ENCODE measurements at places on chromosomes 16 and 17.
A peak's percentile ranks its signal among the peaks of the same experiment; 100 is the strongest.

GRCh38 chr16:1762196-1762878 is 9.0 kb downstream of the NME3 start:
- no peak overlapping the region for H3K4me3 ChIP-seq
- DNase-seq = no peak
- H3K36me3 ChIP-seq = peaks cover 33% of the 10 kb centered on the region
- no peak overlapping the region for H3K27ac ChIP-seq

DNA sequence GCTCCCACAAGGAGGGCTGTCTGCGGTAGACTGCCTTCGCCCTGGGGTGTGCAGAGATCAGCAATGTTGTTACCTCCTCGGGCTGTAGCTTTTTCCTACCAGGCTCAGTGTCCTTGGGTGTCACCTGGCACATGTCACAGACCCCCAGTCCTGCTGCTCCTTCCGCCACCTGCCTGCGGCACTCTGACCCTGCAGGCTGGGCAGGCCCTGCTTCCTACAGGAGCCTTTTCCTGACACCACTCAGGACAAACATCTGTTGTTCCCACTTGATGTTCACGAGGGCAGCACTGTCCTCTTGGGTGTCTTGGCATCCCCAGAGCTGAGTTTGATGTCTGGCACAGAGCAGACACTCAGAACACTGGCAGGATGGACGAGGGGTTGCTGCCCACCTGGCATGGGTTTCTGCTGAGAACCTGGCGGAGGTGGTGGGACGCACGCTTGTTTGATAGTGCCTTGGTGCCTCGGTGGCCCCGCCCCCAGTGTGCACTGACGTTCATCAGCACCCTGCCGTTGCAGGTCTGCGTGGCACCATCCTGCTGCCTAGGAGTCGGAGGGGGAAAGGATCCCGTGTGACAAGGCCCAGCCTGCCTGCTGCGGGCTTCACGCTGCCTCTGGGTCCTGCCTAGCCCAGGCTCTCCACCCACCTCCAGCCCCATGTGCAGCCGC is 26.7 kb upstream of the NUDT16L1 start:
- DNase-seq = no peak
- H3K27ac ChIP-seq = no peak overlapping the region
- peaks cover 2% of the 10 kb centered on the region for H3K27me3 ChIP-seq
- no peaks in the 10 kb centered on the region for H3K4me1 ChIP-seq
- H3K36me3 ChIP-seq = peaks cover 93% of the 10 kb centered on the region
- H3K4me3 ChIP-seq = peak overlapping the region; percentile 14

DNA sequence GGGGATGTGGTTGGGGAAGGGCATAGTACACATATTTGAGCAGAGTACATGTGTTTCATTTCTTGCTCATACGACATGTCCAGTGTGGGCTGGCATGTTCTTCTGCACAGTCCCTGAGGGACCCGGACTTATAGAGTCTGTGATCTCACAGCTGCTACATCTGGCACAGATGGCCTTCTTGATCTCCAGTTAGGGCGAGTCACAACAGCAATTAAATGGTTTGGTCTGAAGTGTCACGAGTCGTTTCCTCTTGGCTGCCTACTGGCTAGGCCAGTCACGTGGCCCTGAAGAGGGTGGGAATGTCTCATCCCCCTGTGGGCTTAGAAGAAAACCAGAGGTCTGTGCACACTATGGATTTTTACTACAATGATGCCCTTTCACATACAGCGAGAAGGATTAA is 443.6 kb downstream of the WWOX start:
- DNase-seq = no peak
- no peak overlapping the region for H3K27ac ChIP-seq
- no peak overlapping the region for H3K4me3 ChIP-seq
- no peaks in the 10 kb centered on the region for H3K27me3 ChIP-seq

GRCh38 chr17:48663134-48663924 is 37.2 kb upstream of the HOXB9 start:
- H3K27me3 ChIP-seq = peaks cover 1% of the 10 kb centered on the region
- no peaks in the 10 kb centered on the region for H3K4me1 ChIP-seq
- no peak overlapping the region for H3K4me3 ChIP-seq
- no peak for DNase-seq
- H3K36me3 ChIP-seq = no peaks in the 10 kb centered on the region

DNA sequence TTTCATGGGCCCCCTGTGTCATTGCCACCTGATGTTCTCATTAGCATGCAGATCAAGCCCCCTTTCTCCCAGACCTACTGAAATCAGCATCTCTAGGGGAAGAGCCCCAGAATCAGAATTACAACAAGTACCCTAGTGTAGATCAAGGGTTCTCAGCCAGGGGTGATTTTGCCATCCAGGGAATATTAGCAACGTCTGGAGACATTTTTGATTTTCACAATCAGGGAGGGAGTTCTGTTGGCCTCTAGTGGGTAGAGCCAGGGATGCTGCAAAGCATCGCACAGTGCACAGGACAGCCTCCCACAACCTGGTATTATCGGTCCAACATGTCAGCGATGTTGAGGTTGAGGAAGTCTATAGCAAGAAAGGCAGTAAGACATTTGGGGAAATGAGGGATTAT is 7.3 kb downstream of the AMZ2 start:
- H3K27me3 ChIP-seq = no peaks in the 10 kb centered on the region
- DNase-seq = no peak

DNA sequence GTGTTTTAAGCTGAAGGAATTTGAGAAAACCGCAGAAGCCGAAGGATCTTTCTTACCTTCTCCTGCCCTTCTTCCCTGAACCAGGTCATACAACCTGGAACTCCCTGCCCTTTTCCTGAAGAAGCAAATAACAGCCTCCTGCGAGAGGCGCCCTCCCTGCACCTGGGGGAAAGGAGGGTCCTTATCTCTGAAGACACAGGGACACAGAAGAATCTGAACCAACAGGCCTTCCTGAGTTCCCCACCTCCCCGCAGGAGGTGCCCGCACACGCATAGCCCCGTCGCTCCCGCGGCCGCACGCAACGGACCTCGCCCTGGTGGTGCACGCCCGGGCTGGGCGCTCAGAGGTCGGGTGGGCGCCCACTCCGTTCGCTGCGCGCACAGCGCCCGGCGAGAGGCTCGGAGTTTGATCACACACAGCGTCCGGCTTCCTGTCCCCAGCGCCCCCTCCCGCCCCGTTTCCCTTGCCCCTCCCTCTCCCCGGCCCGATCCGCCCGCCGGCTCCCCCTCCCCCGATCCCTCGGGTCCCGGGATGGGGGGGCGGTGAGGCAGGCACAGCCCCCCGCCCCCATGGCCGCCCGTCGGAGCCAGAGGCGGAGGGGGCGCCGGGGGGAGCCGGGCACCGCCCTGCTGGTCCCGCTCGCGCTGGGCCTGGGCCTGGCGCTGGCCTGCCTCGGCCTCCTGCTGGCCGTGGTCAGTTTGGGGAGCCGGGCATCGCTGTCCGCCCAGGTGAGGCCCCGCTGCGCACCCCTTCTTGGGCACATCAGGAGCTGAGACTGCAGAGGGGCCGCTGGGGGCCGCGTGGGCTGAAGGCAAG is at the start of gene TNFSF12:
Gene TNFSF12, plus strand, starts transcription at position 474 of the 816 bp plus-strand sequence. Its CDS starts 96 bp downstream, at position 570.
- H3K4me1 ChIP-seq = peaks cover 4% of the 10 kb centered on the region
- H3K27ac ChIP-seq = no peak within 1 kb of the TSS
- H3K27me3 ChIP-seq = peaks cover 10% of the 10 kb centered on the region
- DNase-seq = no peak
- H3K4me3 ChIP-seq = peak within 1 kb of the TSS; percentile 51
- H3K36me3 ChIP-seq = no peaks in the 10 kb centered on the region

DNA sequence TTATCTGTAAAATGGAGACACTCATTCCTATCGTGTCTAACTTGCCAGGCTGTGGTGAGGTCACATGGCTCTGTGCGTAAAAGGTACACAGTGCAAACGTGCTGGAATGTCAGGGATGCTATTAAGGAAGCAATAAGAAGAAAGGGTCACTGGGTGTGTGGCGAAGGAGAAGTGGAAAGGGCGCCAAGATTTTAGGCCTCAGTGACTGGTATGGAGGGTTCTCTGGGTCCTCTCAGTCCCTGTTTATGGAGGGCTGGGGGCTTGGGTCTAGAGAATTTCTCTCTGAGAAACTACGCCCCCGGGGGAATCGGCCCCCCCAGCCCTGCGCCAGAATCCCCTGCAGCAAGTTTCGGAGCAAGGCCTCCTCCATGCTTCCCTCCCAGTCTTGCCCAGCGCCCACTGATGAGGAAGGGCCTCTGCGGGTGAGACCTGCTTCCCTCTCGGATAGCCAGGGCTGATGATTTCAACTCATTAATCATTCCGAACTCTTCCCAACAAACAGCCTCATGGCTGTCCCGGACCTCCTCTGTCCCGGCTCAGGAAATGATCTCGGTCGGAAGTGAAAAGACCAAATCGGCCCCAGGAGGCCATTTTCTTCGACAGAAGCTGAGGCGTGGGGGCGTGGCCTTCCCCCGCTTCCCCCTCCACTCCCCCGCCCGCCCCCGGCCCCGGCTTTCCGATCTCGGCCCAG is 1.2 kb upstream of the HEXIM1 start:
- H3K4me1 ChIP-seq = peaks cover 19% of the 10 kb centered on the region
- no peaks in the 10 kb centered on the region for H3K27me3 ChIP-seq
- peak; percentile 80 for DNase-seq

DNA sequence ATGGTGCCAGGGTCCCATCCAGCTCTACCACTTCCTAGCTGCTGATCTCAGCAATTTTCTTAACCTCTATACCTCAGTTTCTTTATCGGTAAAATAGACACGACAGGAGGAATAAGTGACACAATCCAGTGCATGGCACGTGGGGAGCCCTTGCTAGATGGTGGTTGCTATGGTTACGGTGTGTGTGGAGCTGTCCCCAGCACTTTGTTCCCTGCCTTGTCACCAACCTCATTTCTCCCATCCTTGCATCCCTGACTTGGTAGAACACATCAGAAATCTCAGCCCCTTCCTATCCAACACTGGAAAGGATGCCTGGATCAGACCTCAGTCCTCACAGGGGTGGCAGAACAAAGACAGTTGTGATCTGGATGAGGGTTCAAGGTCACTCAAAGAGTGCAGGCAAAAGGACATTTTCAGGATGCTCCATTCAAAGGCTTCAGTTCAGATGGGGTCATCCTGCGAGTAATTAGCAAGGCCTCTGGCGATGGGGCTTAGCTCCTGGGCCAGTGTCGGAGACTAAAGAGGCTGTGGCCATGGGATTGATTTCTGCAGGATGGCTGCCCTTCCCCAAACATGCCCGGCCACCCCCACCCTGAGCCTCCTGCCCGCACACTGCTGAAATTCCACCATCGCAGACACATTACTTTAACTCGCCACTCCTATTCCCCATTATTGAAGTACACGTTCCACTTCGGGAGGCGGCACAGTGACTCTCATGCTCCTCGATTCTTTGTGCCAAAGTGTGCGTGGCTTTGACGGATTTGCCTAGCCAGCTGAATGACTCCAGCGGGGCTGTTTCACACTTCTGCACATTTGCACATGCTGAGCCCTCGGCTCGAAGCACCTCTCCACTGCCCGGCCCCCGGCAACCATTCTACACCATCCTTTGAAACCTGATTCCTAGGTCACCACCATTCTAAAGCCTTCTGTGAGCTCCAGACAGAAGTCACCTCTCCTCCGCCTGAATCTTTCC is 40.3 kb downstream of the WNT3 start:
- DNase-seq = no peak
- peaks cover 5% of the 10 kb centered on the region for H3K36me3 ChIP-seq
- H3K27ac ChIP-seq = no peak overlapping the region
- no peak overlapping the region for H3K4me3 ChIP-seq
- H3K27me3 ChIP-seq = peaks cover 14% of the 10 kb centered on the region

GRCh38 chr17:15029469-15029868 is 235.7 kb downstream of the PMP22 start:
- DNase-seq = no peak
- peaks cover 10% of the 10 kb centered on the region for H3K4me1 ChIP-seq
- no peak overlapping the region for H3K4me3 ChIP-seq
- no peaks in the 10 kb centered on the region for H3K36me3 ChIP-seq
- H3K27ac ChIP-seq = no peak overlapping the region

GRCh38 chr16:78630102-78630501 is 530.6 kb downstream of the WWOX start:
- no peaks in the 10 kb centered on the region for H3K27me3 ChIP-seq
- H3K36me3 ChIP-seq = no peaks in the 10 kb centered on the region
- DNase-seq = no peak
- H3K4me3 ChIP-seq = no peak overlapping the region
- peaks cover 6% of the 10 kb centered on the region for H3K4me1 ChIP-seq

- no peaks in the 10 kb centered on the region for H3K27me3 ChIP-seq
- H3K4me3 ChIP-seq = no peak overlapping the region
- H3K4me1 ChIP-seq = no peaks in the 10 kb centered on the region
- no peak overlapping the region for H3K27ac ChIP-seq
- DNase-seq = no peak
These were observed 95.7 kb downstream of the SLC39A11 start for GRCh38 chr17:72996791-72997190.

GRCh38 chr16:24609740-24610415 is 70.5 kb downstream of the RBBP6 start:
- peaks cover 3% of the 10 kb centered on the region for H3K4me1 ChIP-seq
- no peaks in the 10 kb centered on the region for H3K27me3 ChIP-seq
- peak; percentile 44 for DNase-seq
- H3K27ac ChIP-seq = no peak overlapping the region
- H3K4me3 ChIP-seq = peak overlapping the region; percentile 76

DNA sequence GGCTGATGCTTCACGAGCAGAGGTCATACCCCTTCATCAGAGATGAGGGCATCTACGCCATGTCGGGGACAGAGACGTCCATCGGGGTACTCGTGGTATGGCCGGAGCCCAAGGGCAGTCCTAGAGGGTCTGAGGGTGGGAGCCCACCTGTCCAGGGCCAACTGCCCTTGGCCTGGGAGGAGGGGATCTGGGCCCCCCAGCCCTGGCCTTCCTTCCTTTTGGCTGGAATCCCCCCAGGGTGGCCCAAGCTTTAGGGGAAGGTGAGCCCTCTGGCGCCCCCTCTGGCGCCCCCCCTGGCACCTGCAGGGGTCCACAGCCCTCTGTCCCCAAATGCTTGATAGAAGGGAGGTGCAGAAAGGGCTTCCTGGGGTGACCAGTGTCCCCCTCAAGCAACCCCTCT is 69.3 kb downstream of the SCNN1B start:
- no peak overlapping the region for H3K27ac ChIP-seq
- DNase-seq = no peak
- no peaks in the 10 kb centered on the region for H3K27me3 ChIP-seq
- no peaks in the 10 kb centered on the region for H3K4me1 ChIP-seq
- H3K36me3 ChIP-seq = no peaks in the 10 kb centered on the region

DNA sequence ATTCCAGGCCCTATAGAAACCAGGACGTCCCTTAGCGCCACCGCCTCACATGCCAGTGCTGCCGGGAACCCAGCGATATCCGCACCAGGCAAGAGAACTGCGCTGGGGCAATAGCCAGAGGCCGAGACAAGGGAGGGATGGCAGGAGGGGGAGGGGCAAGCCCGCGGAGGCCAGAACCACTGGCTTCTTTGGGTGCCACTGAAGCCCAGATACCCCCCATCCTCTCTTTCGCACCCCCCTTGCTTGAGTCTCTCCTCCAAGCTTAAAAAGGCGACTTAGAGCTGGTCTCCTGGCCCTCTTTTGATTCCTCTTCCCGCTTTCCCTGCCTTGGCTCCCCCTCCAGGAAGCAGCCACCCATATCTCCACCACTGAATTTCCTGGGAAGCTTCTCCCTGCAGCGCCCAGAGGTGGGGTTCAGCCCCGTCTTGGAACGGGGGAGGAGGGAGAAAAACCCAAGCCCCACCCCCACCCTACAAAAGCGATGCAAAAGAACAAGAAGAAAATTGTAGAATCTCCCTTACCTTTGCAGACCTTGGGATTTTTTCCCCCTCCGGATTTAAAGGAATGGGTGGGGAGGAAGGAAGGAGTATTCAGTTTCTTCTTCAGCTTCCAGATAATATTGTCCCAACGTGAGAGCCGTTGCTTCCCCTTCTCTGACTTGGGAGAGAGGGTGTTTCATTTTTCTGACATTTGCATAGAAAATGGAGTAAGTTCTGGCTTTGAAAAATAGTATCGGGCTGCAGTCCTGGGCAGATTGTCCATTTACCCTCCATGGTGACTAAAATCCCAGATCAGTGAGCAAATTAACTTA is 622 bp downstream of the HOXB6 start:
- no peaks in the 10 kb centered on the region for H3K4me1 ChIP-seq
- H3K4me3 ChIP-seq = no peak overlapping the region
- peaks cover 97% of the 10 kb centered on the region for H3K27me3 ChIP-seq
- H3K36me3 ChIP-seq = no peaks in the 10 kb centered on the region
